RPMI8226 (cell line): ENCODE measurements at places on chromosomes 4 and X.

DNA sequence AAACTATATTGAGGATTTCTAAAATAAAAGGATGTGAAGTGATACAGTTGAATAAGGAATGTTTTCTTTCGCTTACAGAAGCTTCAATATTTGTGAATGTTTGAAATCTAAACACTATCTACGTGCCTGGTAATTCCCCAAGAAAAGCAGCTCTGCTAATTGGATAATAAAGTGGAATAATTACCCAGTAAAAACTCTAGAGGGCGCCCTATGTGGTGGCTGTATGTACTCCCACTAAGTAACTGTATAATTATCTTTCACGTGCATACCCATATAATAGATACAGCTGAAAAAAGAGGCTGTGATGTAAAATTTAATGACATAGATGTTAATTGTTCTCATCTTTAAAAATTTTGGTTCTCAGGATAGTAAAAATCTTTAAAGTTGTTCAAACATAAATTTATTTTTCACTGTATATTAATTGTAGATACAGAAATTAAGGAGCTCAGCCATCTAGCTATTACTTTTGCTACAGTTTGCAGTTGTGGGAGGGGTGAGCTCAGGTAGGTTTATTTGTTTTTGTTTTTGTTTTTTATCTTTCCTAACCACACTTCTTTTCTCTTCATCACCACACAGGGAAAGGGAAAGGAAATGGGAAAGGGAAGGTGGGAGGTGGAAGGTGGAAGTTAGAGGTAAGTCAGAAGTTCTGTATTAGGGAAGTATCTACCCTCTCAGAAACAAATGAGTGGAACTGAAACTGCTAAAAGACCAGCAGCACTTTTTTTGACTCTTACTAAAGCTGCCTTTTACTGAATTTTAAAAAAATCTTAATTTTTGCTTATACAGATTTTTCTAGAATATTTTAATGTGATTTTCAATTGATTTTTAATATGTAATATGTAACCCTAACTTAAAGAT is 151.7 kb upstream of the RPS6KA6 start:
- peak; percentile 2 for DNase-seq

- no peak for DNase-seq
Observed at GRCh38 chr4:189147005-189147929, 793.4 kb upstream of the FRG1 start.

GRCh38 chr4:145047151-145047550 is 50.8 kb downstream of the ANAPC10 start:
- DNase-seq: no peak

DNA sequence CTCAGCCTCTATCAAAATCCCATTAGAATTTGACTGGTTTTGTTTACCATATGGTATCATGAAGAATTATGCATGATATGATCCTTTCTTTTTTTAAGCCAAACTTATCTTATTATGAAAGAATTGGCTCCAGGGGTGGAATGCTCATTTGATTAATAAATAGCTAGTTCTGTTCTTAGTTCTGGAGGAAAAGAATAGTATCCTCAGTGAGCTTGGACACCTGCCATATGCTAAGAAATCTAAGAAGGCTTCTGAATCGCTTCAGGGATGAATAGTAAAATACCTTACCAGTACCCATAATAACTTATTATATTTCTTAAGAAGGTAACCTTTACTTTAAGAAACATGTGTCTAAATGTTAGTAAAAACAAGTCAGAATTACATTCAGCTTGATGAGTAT is 803.6 kb downstream of the ADGRL3 start:
- DNase-seq: no peak

- DNase-seq: no peak
Observed at GRCh38 chr4:20278195-20278594, 26.5 kb downstream of the SLIT2 start.
